ENCODE measurements at places on chromosomes 4 and X.

- ATAC-seq: no peak
These were observed 50.5 kb upstream of the FAM47C start for GRCh38 chrX:36957425-36958328.

- ATAC-seq: no peak
These were observed 155.2 kb upstream of the GK2 start for GRCh38 chr4:79563219-79563618.

DNA sequence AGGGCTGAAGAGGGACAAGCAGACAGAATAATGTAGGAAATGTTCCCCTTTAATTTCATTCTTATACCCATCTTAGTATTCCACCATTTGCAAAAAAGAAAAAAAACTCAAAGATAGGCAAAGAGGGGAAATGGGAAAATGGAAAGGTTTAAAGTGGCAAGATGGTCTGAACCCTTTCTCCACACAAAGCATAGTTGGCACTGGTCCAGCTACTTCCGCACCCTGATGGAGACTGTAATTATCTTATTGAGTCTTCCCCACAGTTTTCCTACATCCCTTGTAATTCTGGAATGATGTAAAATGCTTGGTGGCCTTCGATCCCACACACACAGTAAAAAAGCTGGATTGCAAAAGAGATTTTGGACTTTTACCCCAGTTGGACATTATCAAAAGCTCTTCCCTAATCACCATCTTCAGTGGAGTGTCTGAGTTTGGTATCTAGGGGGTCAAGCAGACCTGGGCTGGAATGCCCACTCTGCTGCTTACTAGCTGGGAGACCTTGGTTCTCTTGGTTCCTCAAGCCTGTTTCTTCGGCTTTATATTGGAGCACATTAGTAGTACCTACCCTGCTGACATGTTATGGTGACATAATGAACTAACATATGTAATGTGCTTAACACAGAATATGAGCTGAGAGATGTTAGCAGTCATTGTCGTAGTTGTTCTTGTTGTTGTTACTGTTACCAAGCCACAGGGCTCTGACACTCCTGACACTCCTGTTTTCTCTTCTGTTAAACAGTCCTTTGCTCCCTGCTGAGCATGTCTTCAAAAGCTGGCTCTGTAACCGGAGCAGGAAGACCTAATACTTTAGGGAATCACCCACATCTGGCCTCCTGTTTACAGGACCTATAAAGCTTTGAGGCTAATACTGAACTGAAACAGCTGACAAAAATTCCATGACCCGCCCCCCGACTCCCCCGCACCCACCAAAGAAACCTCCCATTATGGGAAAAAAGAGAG is 4.7 kb downstream of the SRPX2 start:
- no peak for ATAC-seq

GRCh38 chr4:20046179-20046578 is 205.5 kb upstream of the SLIT2 start:
- no peak for ATAC-seq

DNA sequence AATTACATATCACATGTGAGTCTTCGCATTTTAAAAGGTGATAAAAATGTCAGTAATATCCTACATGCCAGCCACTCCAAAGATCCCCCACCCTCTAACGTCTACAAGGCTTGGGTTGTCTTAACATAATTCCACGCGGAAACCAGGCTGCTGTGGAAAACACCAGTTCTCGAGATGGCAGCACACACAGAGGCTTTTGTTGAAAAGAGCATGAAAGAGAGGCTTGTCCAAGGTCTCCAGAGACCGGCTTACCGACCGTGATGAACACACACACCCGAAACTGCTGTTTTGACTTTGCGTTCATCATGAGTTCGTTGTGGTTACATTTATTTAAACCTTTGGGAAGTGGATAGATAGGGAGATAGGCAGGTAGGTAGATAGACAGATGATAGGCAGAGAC is 87.9 kb downstream of the CRLF2 start:
- no peak for ATAC-seq

GRCh38 chr4:147059064-147059731 is 113.5 kb upstream of the TTC29 start:
- no peak for ATAC-seq

GRCh38 chrX:155293771-155294170 is 29.5 kb upstream of the RAB39B start:
- no peak for ATAC-seq

DNA sequence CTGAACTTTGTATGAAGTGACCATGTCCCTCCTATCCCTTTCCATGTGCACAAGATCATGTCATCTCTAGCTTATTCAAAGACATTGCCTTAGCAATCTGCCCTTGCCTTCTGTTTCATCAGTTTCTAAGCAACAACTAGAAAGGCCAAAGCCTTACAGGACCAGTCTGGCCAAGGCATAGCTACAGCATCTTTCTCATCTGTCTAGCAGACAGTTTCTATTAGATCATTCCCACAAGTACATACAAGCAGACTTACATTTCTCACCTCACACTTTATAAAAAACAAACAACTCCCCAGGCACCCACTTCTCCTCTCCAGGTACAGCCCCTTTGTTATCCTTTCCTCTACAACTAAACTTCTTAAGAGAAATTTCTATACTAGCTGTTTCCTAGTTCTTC is 188.7 kb upstream of the AADAT start:
- ATAC-seq: no peak

DNA sequence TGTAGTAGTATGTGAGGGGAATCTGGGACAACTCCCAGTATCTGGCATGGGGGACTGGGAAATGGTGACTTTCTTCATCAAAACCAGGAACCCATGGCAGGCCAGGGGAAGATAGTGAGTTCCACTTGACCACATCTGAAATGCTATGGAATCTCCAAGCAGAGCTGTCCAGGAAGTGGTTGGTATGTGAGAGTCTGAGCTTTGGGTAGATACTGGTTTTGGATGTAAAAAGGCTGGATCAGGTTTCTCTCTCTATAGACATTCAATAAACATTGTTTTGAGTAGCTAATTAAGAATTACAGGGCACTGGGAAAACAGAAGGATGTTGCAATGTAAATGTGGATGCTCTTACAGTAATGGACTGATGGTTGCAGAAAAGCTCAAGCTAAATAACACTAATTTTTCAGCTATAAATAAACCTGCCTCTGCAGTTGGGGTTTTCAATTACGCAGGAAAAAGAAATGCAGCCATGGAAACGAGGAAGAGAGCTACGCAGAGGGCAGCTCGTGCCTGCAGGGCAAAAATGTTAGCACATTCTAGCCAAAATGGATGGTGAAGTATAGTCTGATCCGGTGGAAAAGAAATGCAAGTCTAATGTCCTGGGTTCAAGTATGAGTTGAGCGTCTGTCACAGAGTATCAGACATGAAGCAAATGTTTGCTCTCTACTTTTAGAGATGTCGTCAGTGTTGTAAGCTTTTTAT is 13.4 kb upstream of the CHRNA9 start:
- ATAC-seq: no peak

DNA sequence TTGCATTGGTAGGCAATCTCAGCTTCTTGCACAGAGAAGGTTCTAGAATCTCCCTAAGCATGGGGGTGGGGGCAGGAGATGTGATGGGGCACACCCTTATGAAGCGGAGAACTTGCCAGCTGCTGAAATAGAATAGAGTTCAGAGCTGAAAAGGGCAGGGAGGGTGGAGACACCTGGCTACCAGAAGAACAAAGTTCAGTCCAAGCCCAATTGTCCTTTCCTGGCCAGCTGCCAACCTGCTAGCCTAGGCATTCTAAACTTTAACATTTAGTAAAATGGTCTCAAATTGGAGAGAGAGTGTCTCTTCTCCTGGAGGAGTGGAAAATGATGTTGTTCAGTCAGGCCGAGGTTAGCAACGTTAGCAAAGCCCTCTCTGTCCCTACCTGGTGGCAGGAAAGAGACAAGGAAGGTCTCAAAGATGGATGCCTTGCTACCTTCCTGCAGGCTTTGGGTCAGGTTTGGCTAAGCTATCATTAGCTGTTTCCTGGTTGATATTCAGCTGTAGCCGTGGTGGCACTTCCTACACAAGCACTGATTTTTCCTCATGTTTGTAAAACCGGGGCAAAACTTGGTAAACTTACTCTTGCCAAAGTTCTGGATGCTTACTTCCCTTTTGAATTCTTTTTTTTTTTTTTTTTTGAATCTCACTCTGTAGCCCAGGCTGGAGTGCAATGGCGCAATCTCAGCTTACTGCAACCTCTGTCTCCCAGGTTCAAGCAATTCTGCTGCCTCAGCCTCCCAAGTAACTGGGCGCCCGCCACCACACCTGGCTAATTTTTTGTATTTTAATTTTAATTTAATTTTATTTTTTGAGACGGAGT is 34.7 kb upstream of the NYX start:
- ATAC-seq: no peak

DNA sequence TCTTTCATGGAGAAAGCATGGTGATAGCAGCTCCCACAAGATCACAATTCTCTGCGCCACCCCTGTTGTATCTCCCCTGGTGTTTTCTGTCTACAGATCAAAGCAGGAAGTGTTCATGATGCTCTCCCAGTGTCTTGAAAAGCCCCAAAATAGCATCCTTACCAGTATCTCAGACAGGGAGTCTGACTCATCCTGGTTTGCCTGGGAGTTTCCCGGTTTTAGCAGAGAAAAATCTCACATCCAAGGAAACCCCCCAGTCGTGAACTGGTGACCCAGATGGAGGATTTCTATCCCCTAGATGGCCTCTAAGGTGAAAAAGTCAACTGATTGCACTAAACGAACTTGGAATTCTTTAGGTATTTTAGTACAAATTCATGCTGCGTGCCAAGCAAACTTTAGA is 64.3 kb upstream of the NR0B1 start:
- ATAC-seq: no peak

DNA sequence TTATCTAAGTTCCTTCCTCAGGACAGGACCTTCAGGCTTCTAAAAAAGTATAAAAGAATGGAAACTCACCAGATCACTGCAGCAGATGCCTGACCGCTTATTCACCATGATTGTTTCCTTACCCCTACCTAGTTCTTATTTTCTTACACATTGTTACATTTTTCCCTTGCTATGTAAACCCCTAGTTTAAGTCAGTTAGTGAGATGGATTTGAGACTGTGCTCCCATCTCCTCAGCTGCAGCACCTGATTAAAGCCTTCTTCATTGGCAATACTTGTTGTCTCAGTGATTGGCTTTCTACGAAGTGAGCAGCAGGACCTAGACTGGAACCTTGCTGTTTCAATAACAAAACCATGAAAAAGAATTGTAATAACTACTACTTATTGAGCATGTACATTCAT is 4.7 kb downstream of the SPARCL1 start:
- ATAC-seq: no peak

- no peak for ATAC-seq
These were observed 181.2 kb downstream of the RAPGEF2 start for GRCh38 chr4:159284113-159284512.

- ATAC-seq: no peak
These were observed 1270.2 kb upstream of the AGA start for GRCh38 chr4:178712486-178712885.

DNA sequence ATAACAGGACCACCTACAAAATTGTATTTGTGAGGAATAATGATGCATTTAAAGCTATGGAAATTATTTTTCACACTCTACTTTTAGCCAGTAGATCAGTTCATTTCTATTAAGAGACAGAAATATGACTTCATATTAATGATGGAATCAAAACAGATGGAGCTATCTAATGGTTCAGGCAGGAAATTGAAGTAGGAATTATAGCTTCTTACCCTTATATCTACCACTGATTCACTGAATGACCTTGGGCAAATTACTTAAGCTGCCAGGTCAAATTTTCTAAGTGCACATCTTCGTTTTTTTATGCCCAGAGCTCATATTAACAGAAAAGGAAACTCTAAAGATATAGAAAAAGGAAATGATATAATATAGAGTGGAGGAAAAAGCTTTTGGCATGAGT is 323.1 kb downstream of the PCDH10 start:
- ATAC-seq: no peak

DNA sequence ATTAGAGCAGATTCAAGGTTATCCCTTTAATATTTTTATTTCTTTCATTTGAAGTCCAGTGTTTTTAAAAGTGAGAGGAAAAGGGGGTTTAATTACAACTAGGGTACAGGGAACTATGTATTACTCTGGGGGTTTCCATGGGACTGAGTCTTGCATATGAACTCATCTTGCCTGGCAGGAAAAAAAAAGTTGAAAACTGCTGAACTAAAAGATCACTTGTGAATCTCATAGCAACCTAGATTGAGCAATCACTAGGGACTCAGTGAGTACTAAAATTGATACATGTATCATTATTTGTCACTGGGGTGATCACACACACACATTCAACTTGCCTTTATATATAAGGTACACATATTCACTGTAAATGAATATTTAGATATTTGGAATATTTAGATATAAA is 180.7 kb upstream of the SFRP2 start:
- no peak for ATAC-seq

DNA sequence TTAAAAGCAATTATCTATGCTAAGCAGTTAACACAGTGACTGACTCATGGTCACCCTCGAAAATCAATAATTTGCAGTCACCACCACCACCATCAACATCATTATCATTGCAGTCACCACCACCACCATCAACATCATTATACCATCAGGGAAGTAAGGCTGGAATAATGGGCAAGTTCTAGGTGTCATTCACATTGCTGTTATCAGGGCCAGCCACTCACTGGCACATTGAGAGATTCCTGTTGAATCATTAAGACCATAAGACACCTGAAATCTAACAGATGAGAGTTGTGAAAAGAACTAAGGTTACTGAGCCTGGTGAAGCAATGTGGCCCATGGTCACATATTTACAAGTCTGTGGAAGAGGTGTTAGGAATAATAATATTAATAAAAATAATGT is 247.7 kb upstream of the BOD1L1 start:
- no peak for ATAC-seq

DNA sequence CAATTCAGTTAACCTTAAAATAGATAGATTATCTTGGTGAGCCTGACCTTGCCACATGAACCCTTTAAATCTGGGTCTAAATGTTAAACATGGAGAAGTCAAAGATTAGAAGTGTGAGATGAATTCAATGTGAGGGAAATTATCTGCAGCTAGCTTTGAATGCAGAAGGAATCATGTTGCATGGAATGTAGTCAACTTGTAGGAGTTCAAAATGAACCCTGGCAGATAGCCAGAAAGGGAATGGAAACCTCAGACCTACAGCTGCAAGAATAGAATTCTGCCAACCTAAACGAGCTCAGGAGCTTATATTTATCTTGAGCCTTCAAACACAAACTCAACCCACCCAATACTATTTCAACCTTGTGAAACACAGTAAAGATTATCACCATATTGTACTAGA is 632.5 kb downstream of the KCTD8 start:
- ATAC-seq: no peak

- ATAC-seq: no peak
These were observed 5.5 kb upstream of the GSX2 start for GRCh38 chr4:54094451-54094850.

GRCh38 chrX:13716455-13716854 is 18.0 kb downstream of the TRAPPC2 start:
- ATAC-seq: peak; percentile 74

DNA sequence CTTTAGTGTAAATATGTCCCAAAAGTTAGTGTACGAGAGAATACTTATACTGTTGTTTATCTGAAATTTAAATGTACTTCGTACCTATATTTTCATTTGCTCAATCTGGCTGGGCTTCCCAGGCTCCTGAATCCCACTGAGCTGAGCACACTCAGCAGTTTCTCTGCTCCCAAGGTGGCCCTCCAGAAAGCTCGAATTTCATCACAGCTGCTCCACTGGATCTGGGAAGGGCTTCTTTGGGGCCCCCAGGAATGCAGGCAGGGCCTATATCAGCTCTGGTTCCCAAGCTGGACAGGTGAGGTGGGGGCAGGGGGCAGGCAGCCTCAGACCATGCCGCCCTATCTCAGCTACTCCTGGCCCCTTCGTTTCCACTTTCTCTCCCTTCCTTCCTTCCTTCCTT is 1.5 kb upstream of the FATE1 start:
- ATAC-seq: no peak

GRCh38 chr4:128025319-128025718 is 35.8 kb upstream of the LARP1B start:
- no peak for ATAC-seq

- no peak for ATAC-seq
These were observed 108.4 kb downstream of the ANTXR2 start for GRCh38 chr4:79964400-79965211.

All from activated CD4-positive, CD25-positive, alpha-beta regulatory T cell treated with anti-CD3 and anti-CD28 coated beads, Interleukin-2, amount 50 U/mL, for 24 hours (primary cell).